Foreskin keratinocyte (primary cell): ENCODE measurements at places on chromosomes 6 and 20. TPM values are rescaled to one million over a fixed set of nuclear protein-coding genes. Genes with fewer than 3 reads are reported as not detected.
A peak's percentile ranks its signal among the peaks of the same experiment; 100 is the strongest.

- DNase-seq, result no peak
These were observed 161.4 kb upstream of the FLRT3 start for GRCh38 chr20:14498772-14499171.

GRCh38 chr6:37480951-37481534, 18.6 kb downstream of the CCDC167 start:
- no peak for DNase-seq

DNA sequence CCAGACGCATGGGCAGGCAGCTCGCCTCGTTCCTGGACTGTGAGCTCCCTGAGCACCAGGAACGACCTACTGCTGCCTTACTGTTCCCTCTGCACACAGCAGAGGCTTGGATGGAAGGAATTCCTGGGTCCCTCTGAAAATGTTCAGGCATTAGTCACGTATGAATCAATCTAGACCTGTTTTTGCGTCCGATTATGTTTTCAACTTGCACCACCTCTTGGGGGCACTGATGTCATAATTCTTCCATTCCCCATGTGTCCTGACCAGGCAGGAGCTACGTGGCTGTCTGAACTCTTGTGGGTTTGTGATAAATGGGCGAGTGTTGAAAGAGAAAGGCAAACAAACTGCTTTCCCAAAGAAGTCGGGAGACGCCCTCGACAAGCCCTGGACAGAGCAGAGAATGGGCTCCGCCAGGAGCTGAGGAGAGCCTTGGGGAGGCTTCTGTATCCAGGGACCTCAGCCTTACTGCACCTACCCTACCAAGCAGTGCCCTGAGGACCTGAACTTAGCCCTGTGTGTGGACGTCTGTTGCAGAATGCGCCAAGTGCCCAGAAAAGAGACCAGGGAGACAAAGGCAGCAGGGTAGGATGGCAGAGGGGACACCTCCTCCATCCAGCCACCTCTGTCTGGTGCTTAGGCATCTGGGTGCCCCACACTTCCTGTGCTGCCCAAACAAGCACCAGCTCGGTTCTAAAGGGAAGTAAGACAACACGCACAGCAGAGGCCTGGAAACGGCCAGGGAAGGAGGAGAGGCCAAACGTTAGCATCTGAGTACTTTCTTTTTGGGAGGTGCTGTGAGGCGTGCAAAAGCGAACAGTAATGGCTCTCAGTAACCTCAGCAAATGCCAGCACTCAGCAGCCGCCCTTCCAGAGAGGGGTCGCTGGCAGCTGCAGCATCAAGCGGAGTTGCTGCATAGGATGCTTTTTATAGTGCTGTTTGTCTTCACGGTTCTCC, 124.2 kb downstream of the LY86 start:
- DNase-seq, result peak; percentile 94

DNA sequence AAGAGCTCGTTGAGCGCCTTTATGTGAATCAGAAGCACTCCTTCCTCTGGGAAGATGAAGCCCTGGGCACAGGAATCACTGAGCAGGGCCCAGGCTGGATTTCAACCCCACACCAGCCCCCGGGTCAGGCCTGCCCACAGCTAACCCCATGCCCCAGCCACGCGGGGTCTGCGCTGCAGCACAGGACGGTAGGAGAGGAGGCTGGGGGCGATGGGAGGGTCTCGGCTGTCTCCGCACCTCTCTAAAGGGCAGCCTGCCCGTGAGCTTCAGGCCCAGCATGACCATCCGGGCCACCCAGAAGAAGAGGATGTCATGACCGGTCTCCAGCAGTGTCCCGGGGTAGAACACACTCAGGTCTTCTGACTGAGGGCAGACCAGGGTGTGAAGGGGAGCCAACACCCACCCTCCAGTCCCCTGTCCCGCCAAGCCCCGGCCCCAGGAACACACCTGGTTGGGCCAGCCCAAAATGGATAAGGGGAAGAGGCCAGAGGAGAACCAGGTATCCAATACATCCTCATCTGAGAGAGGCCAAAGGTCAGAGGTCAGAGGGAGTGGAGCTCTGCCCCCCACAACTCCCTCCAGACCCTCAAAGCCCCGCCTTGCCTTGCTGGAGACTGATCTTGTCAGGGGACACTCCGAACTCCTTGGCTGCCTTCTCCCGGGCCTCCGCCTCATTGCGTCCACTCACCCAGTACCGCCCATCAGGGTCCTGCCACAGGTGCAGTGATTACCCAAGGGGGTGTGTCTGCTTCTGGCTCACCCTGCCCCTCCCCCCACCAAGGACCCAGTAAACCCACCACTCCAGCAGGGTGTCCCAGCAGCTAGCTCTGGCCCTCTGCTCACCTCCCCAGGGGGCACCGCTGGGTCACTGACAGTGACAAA, 4.4 kb upstream of the VWA7 start:
- DNase-seq, result no peak

DNA sequence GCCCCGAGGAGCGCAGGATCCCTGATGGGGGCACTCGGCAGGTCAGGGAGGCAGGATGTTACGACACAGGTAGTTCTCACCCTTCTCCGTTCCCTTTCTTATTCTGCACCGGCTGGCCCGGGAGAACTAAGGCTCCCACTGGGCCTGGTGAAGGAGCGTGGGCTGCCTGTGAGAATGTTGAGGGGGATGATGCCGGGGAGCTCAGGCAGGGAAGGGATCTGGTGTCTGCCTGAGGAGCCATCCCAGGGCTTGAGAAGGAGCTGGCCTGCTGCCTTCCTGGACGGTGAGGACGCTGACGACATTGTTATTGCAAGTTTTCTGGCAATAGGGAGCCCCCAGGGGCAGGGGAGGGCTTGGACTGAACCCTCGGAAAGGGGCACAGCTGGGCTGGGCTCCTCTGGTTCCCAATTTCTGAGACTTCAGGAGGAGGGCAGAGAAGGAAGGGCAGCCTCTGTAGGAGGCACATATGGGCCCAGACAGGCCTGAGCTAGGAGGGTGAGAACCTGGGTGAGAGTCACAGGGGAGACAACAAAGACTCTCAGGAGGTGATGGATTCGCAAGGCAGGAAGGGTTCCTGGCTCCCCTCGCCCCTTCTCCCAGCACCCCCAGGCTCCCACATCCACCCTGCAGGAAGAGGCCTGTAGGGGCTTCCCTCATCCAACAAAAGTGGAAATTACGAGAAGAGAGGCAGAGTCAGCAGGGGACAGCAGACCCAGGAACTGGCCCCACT, 32.8 kb downstream of the CYP21A2 start:
- no peak for DNase-seq

DNA sequence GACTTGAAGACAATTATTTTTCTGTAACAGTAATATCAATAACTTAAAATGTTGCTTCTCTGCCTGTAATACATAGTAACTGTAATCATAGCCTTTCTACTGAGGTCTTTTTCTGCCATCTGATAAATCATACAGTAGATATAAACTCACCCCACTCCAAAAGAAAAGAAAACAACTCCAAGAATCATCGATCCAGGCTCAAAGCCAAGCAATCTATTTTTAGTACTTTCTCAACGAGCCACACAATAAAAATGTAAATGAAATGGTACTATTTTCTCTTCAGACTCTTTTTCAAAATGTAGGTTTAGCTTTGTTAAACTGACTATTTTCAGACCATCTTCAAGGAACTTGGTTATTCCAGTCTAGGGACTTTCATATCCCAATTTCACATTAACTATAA, 493.3 kb downstream of the ADGRB3 start:
- DNase-seq, result no peak

DNA sequence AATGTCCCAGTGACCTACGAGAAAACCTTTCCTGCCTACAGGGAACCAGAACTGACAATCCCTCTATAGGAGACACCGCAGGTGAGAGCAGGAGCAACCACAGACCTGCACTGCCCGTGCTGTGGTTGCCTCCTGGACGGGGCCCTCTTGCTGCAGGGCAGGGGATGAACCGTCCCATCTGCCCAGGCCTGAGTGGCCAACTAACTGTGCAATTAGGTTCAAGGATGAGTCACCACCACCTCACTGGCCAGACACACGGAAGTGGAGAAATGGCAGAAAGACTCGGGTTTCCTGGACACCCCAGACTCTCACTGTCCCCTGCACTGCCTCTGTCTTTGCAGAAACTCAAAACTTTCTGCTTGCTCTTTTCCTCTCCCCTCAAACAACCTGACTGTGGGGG, 13.8 kb upstream of the HLA-G start:
- DNase-seq, result peak; percentile 67

- peak; percentile 94 for DNase-seq
These were observed 361.6 kb upstream of the MARCKS start for GRCh38 chr6:113495521-113495920.

GRCh38 chr6:137866200-137866913, 702 bp upstream of the TNFAIP3 start:
- peak; percentile 71 for DNase-seq

DNA sequence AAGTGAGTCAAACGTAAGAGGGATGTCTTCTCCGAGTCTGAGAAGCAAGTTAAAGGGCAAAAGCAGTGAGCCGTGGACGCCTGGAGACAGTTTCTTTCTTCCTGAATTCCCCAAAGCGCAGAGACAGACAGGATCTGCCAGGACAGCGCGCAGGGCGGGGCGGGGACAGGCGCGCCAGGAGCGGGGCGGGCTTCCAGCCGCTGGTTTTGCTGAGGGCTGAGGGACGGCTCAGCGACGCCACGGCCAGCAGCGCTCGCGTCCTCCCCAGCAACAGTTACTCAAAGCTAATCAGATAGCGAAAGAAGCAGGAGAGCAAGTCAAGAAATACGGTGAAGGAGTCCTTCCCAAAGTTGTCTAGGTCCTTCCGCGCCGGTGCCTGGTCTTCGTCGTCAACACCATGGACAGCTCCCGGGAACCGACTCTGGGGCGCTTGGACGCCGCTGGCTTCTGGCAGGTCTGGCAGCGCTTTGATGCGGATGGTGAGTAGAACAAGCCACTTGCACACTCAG, at the start of gene SCGN:
Gene SCGN, plus strand, starts transcription at position 209 of the 509 bp plus-strand sequence. Its CDS starts 189 bp downstream, at position 398.
- peak; percentile 30 for DNase-seq

DNA sequence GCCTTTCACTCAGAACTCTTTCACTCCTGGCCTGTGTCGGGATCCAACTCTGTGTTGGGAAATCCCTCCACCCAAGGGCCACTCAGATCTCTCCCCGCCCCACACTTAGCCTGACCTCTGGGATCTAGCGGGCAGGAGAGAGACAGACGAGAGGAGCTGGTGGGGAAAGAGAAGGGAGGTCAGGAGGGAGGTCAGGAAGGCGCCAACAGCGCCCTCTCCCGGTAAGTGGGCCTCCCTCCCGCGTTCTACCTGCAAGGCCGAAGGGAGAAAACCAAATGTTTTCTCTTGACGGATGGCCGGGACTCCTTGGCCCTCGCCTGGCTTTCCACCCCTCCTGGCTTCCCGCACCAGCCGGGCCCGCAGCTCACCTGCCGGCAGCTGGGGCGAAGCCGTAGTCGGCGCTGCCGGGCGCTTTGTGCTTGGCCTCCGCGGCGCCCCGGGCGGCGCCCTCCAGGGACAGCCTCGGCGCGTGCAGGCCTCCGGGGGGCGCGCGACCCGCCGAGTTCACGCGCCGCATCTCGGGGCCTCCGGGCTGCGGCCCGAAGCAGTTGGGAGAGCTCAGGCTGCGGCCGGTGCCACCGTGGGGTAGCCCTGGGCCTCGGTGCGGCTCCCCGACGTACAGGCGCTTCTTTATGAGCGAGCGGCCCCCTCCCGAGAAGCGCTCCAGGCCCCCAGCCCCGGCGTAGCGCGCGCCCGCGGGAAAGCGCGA, 38.2 kb downstream of the C6orf132 start:
- no peak for DNase-seq

PI16 gene
- 0.02 TPM in 1 of 2 replicates, not detected in the other for polyA plus RNA-seq

POPDC3 gene
- polyA plus RNA-seq, result 4.8 and 12.4 TPM in 2 replicates

PAQR8 gene
- polyA plus RNA-seq, result 2.4 TPM in 2 replicates

PTCRA gene
- polyA plus RNA-seq, result not detected in 2 replicates

GTSF1L gene
- polyA plus RNA-seq, result not detected in 2 replicates

GSTA2 gene
- not detected in 2 replicates for polyA plus RNA-seq

PRR3 gene
- polyA plus RNA-seq, result 4.2 and 5.8 TPM in 2 replicates

WTAP gene
- polyA plus RNA-seq, result 60.2 and 74.5 TPM in 2 replicates

KCNK17 gene
- polyA plus RNA-seq, result not detected in 2 replicates
